Left renal pelvis (tissue), 4 donors: ENCODE measurements at places on chromosomes 4 and X.

- no peak for DNase-seq
Measured at GRCh38 chrX:85922821-85923220, 124.5 kb downstream of the CHM start.

DNA sequence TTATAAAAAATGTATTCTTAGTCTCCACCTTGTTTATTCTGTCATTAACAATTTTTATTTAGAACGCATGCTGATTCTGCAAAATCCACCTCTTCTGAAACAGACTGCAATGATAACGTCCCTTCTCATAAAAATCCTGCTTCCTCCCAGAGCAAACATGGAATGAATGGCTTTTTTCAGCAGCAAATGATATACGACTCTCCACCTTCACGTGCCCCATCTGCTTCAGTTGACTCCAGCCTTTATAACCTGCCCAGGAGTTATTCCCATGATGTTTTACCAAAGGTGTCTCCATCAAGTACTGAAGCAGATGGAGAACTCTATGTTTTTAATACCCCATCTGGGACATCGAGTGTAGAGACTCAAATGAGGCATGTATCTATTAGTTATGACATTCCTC, 75.6 kb upstream of the SMARCA5 start:
- DNase-seq = no peak

- no peak for DNase-seq
Measured at GRCh38 chr4:134189949-134190348, 11.6 kb downstream of the PABPC4L start.

GRCh38 chr4:118865091-118865708, 23.5 kb upstream of the SYNPO2 start:
- DNase-seq = no peak

DNA sequence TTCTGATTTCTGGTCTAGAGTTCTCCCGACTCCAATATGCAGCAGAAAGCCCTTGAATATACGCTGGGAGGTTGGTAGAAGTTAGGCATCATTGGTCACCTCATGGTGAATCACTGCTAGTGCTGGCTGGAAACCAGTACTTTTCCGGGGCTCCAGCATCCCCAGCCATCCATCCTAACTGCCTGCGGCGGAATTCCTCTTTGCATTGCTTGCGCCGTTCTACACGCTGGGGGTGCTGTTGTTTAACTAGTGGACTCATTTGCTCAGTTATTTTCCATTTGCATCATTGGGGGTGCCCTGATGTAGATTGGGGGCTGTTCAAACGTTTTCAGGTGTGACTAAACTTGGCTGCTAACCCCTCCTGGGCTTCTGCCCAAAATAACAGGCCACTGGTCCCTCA, 23.3 kb upstream of the GPR50 start:
- no peak for DNase-seq

DNA sequence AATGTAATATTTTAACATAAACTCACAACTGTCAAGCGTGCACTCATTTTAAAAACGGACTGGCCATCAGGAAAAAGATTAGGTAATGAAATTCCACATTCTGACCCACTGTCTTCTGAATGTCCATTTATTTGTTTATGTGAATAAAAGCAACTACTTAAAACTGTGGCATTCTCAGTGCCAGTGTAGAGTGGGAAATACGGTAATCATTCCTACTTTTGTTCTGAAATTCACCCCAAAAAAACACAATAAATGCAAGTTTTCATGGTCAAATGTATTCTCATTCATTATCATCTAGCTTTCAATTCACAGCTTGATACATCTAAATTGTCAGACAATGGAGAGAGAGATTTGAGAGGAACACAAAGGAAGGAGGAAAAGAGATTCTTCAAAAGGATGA, 260.9 kb downstream of the DCHS2 start:
- no peak for DNase-seq

DNA sequence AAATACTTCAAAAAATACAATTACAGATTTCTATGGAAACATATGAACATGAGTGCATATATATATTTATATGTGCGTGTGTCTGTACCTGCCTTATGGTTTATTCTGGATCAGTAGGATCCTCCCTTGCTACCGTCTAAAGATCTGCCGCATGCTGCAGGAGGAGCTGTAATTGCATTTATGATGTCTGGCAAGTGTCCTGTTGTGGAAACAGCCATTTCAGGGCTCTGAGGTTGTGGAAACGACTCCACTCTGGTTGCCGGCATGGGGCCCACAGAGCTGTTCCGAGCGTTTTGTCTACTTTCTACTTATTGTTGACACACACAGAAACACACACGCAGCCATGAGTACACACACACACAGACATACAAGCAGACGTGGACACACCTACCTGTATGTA, 21.3 kb downstream of the CD99 start:
- DNase-seq = no peak

GRCh38 chr4:112284662-112285411, 867 bp downstream of the TIFA start:
- no peak for DNase-seq

DNA sequence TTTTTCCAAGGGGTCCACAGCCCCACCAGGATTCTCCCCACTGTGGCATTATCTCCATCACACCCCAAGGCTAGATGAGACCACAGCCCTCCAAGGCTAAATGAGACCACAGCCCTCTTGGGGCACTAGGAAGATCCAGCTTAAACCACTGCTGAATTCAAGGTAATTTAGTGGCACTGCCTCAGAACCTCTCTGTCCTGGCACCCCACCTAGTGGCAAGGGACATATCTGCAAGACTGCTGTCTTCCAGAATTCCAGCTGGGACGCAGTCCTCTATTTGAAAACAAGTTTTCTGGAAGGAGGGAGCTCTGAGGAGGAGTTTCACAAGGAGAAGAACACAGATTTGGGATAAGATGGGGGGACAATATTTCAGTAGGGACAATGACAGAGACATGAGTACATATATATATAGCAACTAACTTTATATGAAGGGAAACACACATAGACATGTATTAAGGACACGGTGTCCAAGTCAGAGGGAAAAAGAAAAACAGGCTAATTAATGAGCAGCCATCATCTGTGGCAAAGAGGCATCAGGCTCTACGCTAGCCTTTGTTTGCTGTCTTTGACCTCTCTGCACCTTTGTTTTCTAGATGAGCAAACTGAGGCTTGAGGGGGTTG, 9.3 kb downstream of the CETN2 start:
- DNase-seq = no peak

DNA sequence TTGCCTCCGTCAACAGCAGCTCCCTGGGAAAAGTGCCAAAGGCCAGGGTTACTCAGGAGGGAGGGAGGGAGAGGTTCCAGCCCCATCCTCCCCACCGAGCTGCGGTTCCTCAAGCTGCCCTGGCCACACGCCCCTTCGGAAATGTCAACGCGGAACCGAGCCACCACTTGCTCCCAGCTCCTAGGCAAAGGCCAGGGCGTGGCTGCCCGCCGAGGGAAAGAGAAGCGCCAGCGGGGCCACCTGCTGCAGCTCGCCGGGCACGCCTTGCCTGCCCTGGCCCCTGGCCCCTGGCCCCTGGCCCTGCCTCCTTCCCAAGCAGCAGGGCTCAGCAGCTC, 15.3 kb downstream of the SLC6A8 start:
- no peak for DNase-seq

DNA sequence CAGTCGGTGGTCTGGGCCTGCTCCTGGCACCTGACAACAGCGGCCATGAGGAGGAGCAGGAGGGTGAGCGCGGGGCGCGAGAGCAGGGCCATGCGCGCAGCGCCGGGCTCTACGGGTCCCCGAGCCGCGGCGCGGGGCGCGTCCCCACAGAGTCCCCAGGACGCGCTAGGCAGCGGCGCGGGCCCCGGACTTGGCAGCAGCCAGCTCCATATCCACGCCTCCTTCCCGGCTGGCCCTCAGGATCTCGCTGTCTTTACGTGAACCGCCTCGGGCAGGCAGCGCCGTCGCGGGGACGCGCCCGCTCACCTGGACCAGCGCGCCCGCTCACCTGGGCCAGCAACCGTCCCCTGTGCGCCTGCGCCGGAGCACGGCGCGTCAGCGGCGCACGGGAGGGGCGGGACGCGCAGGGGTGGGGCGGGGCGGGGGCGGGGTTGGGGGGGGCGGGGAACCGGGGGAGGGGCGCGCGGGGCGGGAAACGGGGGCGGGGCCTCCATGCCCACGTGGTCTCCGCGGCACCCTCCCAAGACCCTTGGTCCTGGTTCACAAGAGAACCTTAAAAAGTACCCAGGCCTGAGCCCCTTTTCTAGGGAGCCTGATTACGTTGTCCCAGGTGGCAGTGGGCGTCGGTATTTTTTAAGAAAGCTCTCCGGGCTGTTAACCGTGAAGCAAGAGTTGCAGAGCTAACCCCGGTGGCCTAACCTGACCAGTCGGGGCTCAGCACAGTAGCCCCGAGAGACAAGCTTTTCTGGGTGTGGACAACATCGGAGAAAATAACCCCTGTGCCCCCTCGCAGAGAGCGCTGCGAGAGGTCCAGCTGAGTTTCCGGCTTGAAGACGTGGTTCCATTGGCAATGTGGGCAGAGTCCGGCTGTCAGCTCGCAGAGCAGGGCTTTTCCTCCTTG, at the start of gene PLA2G12A:
Gene PLA2G12A (minus strand): TSS at position 353 of the 901 bp plus-strand sequence. CDS start 261 bp downstream, at position 92.
- DNase-seq = peak; percentile 67

GRCh38 chrX:7147413-7147977, at the start of gene STS:
STS (plus strand) TSS chrX:7147712; CDS start chrX:7253200, 105,488 bp downstream.
- no peak for DNase-seq

DNA sequence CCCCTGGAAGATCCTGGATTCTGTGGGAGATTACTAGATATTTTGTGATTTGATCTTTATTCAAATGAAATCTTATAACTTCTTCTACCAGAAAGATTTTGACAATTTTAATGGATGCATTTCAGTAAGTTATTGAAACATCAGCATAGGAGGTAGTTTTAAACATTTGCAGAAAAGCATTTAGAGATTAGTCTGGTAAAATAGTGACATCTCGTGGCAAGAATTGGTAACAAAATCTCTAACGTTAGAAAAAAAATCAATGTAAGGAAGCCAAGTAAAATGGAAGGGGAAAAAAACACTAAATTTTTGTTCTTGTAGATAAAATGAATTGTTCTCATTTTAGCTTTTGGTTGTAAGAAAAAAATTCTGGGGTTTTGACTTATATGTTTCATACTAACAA, 73.3 kb downstream of the TASL start:
- DNase-seq = no peak

- DNase-seq = no peak
Measured at GRCh38 chrX:70338290-70338689, 48.4 kb downstream of the KIF4A start.

- no peak for DNase-seq
Measured at GRCh38 chr4:94603170-94603747, 151.5 kb downstream of the PDLIM5 start.

DNA sequence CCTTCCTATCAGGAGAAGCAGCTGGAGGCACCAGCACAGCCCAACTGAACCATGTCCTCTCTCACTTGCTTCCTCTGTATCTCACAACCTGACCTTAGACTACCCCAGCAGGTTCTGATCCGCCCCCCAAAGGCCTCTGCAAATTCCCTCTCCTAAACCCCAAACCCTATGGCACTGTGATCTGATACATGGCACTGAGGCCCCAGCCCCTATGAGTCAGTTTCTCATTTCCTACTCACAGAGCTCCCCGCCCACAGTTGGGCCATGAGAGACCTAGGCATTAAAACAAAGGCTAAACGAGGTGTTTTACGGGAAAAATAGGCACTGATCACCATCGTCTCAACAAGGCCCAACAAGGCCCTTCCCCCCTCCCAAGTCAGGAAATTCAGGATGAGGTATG, 19.1 kb downstream of the SASH3 start:
- no peak for DNase-seq

DNA sequence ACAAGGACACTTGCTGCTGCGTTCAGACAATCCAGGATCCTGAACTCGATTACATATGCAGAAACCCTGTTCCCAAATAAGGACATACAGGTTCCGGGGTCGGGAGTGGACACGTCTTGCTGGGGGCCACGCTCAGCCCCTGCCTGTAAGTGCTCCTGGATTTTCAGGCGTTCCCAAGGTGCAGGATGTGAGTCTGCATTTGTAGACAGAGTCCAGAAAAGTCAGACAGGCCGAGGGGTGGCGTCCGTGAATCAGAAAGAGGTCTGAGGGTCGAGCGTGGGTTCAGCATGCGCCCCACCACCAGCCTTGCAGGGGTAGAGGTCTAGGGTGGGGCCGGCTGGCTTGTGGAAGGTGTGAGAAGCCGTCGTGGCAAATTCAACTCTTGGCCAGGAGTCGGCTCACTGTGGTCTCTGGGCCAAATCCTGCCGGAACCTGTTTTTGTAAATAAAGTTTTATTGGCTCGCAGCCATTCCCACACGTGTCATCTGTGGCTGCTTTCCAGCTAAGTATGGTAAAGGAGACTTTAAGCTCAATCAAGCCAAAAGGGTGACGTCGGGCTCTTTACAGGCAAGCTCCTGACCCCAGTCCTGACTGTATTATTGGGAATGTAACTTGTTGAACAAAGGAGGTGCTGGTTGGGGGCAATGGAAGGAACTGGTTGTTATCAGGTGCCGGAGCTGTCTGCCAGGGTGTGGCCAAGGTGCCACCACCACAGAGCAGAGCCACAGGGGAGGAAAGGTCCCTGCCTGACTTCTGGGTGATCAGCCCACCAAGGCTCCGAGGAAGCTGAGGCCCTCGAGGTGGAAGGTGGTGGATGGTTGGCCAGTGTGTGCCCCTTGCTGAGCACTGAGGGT, 7.4 kb downstream of the DOK7 start:
- DNase-seq = no peak

- no peak for DNase-seq
Measured at GRCh38 chrX:118495958-118496762, 545 bp downstream of the DOCK11 start.

GRCh38 chr4:184328022-184328736, 110.5 kb upstream of the ENPP6 start:
- no peak for DNase-seq

- no peak for DNase-seq
Measured at GRCh38 chr4:113687067-113687718, 74.3 kb downstream of the CAMK2D start.

GRCh38 chr4:153488006-153488891, 22.1 kb downstream of the TMEM131L start:
- DNase-seq = no peak

- DNase-seq = no peak
Measured at GRCh38 chr4:127686658-127687057, 43.5 kb upstream of the SLC25A31 start.

- no peak for DNase-seq
Measured at GRCh38 chrX:81392396-81392795, 190.5 kb downstream of the SH3BGRL start.

DNA sequence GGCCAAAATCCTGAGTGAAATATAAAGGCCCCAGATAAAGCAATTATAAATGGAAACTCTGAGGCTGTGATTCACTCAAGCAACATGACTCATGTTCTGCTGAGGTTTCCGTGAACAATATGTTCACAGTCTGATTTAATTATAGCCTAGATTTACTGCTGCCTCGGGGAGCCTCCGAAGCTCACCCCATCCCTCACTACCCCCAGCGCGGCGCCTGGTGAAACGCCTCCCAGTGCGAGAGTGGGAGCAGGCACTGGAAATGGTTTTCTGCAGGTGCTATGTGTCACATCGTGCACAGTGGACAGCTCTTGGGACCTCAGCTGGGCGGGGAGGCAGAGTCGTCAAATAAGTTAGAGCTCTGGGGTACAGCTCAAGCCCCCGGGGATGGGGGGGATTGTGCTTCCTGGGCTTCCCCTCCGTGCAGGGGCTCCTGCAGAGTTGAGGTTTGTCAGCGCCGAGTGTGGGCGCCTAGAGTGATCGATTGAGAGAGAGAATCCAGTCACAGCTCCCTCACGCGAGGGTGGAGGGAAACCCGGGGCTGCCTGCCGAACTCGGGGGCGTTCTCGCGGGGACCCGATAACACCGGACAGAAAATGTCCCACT, 110.6 kb downstream of the PHKA2 start:
- DNase-seq = no peak
